ENCODE measurements at places on chromosomes 1 and 21. TPM values are rescaled to one million over a fixed set of nuclear protein-coding genes. Genes with fewer than 3 reads are reported as not detected.
A peak's percentile ranks its signal among the peaks of the same experiment; 100 is the strongest.

DNA sequence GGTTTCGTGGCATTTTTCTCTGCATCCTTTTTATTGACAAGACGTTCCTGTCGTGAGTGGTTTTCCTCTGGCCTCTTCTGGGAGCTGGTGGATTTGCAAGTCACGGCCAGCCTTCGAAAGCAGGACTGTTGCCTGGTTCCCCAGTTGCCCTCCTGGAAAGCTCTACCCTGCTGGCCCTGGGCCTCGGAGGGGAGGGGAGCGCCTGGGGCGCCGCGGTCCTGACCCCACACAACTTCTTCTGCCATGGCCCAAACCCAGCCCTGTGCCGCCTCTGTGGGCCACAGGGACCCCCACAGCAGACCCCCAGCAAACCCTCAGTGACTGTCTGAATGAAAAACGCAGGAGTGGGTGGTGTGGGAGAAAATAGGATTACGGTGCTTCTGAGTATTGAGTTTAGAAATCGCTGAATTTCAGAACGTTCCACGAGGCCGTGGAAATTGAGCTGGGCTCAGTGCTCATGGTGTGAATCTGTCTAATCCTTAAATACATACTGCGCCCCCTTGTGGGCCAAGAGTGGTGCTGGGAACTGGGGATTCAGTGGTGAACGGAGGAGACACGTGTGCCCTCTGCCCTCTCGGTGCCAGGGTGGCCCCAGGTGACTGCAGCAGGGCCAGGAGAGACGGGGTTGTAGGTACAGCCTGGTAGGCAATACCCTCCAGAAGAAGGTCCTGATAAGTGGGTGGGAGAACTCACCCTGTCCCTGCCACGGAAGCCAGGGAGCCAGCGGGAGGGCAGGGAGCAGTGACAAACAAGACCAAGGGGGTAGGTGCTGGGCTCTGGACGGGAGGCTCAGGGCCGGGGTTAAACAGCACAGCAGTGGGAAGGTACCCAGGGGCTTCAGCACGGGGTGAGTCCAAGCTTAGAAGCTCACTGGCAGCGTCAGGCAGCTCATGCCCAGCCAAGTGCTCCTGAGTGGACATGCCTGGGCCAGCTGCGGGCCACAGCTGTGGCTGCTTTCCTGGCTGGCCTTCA lies 101.2 kb upstream of the COL6A1 start:
- peak; percentile 71 for DNase-seq

- no peak for DNase-seq
These were observed 93.3 kb downstream of the SSBP3 start for GRCh38 chr1:54312796-54313316.

DNA sequence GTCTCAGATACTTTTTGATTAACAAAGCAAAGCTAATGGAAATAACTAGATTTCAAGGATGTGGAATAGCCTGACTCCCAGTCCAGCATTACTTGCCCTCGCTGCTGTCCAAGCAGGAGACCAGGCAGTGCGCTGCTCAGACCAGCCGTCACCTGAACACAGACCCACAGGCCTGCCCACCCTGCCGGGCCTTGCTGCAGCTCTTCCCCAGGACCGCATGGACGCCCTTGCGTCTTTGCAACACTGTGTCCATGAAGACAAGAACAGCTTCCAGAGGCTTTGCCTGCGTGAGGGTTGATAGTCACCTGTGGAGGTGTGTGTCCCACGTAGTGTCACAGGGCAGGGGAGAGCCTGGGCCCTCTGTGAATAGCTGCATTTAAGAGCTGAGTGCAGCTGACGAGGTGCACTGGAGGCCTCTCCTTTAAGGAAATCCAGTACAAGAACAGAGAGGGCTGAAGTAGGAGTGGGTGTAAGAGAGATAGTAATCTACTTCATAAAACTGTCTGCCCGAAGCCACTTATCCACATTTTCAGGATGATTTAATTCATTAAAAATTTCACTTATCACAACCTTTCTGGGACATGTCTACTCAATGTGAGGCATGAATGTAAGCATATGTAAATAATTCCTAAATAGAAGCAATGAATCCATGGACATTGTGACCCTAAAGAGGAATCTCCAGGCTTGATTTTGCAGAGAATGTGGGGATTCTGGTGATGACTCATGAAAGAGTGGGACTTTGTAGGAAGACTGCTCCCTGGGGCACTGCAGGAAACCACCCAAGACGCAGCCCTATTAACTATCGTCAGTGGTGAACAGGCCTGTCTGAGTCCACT lies 176.2 kb upstream of the RAB4A start:
- no peak for DNase-seq

DNA sequence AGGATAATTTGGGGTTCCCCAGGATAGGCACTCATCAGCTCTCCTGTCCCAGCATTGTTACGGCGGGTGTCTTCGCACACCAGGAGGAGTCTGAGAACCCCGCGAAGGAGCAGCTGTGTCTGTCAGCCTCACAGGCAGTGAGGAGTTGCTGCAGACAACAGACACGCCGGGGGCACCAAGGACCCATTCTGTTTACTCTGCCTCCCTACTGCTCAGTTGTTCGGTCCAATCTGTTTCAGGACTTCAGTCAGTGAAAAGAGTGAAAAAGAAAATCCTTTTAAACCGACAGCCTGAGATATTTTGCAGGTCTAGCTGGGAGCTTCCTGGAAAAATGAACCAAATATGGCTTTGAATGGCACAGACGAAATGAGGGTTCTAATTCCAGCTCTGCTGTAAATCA lies 288.4 kb downstream of the OMA1 start:
- no peak for DNase-seq

DNA sequence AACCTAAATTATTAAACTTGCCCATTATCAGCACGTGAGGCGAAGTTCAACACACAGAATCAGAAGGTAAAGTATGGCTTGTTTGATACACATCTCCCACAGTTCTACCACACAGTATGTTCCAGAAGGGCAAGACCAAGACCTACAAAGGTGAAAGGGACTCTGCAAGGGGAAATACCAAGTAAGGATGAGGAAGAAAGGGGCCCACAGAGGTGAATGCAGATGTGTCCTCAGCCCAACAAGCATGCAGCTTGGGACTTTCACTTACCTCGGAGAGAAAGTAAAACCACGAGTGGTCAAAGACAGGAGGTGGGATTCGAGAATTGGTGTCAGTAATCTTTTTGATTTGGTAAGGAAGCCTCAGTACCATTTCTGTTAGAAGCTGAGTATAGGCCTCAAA lies 85.8 kb downstream of the UBR4 start:
- DNase-seq, result no peak

- no peak for DNase-seq
These were observed 222.7 kb upstream of the GJB5 start for GRCh38 chr1:34532113-34532512.

LCE3B gene
- not detected for total RNA-seq

DNA sequence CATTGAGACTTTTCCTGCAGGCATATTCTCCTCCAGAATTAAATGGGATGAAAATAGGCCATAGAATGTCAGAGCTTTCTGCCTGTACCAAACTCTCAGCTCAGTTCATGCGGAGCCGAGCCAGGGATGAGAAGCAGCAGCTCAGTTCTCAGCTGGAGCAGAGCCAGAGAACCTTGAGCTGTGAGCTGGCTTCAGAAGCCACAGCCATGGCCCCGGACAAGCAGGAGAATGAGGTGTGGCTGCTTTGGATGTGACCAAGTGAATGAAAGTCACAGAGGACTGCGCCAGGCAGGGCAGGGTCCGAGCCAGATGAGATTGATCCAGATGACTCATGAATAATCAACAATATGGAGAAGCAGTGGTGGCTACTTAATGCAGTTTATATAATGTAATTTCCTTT lies 633.8 kb downstream of the NCAM2 start:
- no peak for DNase-seq

DNA sequence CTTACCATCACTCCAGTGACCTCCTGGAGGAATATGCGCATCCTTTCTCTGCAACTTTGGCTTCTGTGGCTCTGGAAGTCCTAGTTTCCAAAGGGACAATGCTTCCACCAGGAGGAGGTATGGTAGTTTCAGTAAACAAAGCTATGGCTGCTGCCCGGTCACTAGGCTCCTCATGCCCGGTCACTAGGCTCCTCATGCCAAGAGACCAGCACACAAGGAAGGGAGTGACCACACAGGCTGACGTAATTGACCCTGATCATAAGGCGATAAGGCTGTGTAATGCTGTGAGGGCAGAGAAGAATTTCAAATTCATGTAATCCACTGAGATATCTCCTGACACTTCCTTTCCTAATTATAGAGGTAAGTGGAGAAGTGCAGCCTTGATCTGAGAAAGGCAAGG lies 102.9 kb downstream of the DTL start:
- DNase-seq, result no peak

GRCh38 chr1:226365831-226366231 lies 42.1 kb downstream of the PARP1 start:
- DNase-seq, result no peak

DNA sequence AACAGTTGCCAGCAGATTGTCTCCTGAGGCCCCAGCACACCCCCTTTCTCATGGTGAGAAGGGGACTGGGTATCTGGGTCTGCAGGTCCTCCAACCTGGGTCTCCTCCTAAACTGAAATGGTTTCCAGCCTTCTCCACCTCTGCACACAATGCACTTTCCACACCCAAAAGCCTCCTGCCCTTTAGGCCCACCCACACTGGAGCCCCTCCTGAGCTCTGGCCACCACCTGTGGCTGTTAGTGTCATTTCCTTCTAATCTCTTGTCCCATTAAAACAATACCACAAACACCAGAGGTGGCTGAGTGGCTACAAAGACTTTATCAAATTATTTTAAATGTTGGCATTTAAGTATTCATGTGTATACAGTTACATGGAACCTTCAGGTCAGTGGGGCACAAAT lies 11.5 kb downstream of the GPR3 start:
- no peak for DNase-seq

CHRM3 gene
- 0.16 TPM for total RNA-seq

TRIM67 gene
- total RNA-seq, result not detected

- DNase-seq, result no peak
These were observed 23.0 kb upstream of the PIGC start for GRCh38 chr1:172466795-172467407.

DNA sequence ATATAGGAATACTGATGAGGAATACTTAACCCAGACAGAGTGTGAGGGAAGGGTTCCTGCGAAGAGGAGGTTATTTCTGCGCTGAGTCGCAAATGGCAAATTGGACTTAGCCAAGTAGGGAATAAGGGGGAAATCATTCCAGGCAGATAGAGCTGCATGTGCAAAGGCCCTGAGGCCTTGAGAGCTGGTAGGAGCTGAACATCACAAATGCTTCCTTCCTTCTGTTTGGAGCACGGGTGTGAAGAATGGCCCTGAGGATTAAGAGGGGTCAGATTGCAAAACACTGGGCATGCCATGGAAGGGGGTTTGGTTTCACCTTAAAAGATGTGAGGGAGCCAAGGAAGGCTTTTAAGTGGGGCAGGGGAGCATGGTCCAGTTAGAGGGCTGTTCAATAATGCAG lies 12.4 kb downstream of the IER5 start:
- DNase-seq, result no peak

NR1I3 gene
- not detected for total RNA-seq

- no peak for DNase-seq
These were observed 6.0 kb downstream of the TRIT1 start for GRCh38 chr1:39877231-39877778.

DNA sequence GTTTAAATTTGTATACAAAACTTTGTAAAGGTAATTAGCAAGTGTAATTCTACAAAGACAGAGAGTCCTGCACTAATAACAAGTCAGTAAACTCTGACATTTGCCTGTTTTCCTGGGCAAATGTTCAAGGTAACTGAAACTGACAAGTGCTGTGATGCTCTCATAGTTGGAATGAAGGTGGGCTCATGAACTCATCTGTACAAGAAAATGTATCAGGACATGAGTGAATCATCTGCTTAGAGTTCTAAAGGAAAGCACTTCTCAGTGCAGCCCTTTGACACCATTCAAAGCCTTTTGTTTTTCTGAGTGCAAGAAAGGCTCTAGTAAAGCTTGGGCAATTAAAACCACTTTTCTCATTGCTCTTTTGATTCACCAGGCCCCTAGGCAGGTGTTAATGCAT lies 91.5 kb downstream of the UROD start:
- no peak for DNase-seq

FCRL5 gene
- 3.8 TPM for total RNA-seq

LCE3D gene
- not detected for total RNA-seq

DNA sequence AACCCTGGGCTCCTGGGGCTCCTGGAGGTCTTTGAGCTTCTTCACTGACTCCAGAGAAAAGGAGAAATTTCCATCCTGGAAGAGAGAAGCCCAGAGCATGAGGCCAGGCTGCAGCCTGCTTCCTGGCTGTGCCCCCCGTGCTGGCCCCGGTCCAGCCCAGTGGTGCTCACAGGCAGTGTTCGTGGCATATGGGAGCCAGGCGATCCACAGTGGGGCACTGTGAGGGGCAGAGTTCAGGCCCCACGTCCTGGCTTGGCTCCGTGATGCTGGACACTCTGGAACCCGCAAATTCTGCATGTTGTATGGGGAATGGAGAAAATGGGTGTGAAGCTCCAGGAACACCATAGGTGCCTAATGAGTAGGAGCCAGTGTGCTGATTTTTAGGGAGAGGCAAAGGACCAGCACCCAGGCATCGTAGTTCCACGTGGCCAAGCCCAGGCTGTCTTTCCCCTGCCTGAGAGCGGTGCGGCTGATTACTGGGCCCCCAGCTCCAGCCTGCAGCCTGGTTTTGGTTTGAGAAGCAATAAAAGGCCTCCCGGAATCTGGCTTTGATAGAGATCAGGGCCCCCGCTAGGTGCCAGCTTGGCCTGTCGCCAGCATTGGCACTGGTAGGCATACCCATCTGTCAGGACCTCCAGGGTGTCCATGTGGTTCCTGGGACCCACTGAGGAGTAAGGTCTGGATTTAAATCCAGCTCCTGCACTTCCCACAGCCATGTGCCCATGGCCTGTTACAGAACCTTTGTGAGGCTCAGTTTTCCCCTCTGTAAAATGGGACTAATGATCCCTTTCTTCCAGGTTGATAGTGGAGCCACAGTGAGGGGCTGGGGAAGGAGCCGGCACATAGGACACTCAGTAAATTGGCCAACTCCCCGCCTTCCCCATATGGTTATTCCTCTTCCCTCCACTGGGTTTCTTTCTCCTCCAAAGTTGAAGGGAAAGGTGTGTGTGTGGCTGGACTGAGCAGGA lies 725 bp downstream of the GUCA2A start:
- no peak for DNase-seq

DNA sequence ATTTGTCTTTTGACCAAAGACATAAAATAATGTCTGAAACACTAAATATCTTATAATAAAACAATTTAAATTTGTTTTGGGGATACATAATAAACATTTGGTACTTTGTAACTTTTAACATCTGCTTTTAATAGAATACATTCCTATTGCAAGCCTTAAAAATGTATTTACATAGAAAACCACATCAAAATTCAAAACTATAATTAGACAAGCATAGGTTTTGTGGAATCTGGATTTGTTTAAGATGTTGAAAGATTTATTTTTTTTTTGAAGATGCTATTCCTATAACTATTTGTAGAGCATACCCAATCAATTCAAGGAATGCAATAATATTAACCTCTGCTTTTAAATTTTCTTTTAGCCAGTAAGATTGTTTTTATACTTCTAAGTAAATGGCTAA lies 125.7 kb downstream of the FMN2 start:
- no peak for DNase-seq
